ENCODE measurements at places on chromosomes 5 and 9.

GRCh38 chr5:168822745-168823281, 243.6 kb upstream of the PANK3 start:
- DNase-seq, result no peak

DNA sequence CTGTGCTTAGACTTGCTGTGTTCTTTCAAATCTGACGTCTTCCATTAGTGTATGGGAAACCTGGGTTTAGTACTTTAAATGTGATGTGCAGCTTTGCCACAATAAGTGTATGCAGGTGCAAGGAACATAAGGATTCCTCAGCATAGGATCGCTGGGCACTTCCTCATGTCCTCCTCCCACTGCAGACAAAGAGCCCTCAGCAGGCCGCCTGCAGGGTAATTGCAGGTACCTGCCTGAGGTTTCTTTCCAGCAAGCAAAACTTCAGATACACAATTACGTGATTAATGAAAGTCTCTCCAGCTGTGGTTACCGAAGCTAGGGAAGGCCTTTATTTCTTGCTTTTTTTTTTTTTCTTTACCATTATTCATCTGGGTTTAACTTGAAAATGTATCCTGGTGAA, 233.1 kb downstream of the RFK start:
- no peak for DNase-seq

DNA sequence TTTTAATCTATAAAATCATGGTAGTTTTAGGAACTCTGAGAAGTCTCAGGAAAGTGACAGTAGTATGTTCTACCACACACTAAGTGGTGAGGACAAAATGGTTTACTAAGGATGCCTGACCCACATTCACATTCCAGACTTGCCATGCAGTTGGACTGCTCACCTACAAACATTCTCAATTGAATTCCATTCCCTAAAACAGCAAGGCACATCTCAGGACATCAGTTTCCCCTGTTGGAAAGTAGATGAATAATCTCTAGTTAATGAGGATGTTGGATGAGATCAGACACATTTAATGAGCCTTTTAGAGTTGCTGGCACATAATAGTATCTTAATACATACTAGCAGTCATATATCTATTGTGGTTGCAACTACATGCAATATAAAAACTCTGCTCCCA, 76.6 kb downstream of the ZNF618 start:
- DNase-seq, result no peak

DNA sequence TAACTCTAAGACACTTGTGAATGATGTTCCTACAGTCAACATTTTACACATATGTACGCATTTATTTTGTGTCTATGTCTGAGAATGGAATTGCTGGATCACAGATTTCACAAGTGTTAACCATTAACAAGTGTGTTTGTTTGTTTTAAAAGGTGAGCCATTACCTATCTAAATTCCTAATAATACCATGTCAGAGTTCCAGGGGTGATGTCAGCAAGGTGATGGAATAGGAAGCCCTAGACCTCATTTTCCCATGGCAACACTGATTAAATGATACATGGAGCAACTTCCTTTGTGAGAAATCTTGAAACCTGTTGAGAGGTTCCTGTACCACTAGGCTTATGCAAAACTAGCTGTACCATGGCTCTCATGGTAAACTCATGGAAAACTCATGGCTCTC, 309.7 kb downstream of the CYLC2 start:
- DNase-seq, result no peak

DNA sequence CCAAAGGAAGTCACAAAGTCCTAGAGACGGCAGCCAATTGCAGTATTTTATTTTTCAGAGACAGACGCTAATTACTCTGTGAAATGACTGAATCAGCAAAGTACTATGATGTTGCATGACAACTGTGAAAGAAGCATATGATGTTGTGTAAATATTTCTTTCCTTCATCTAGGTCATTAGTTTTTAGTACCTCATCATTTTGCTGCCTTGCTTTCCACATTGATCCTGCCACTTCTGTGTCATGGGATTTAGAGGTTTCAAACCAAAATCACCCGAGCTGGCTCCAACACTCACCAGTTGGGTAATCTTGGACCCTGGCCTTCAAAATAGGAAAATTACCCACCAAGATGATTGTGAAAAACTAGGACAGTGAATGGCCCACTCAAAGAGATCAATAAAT, 585.2 kb downstream of the ACTL7B start:
- DNase-seq, result no peak

DNA sequence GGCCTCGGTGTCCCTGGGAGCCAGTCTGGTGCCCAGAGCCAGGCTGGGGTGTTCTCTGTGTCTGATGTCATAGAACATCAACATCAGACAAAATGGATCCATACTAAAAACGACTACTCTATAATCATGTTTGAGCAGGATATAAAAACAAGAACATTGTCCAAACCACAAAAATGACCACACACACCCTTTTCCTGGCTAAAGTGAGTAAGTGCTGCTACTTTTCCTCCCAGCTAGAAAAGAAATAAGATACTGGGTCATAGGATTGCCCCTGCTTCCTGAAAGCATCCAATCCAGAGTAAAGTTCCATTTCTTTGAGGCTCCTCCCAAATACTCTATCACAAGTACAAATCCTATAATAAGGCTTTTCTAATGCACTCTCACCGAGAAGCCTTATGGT, 19.7 kb upstream of the TRAF1 start:
- no peak for DNase-seq

GRCh38 chr5:170336065-170336464, 38.5 kb upstream of the LCP2 start:
- no peak for DNase-seq

DNA sequence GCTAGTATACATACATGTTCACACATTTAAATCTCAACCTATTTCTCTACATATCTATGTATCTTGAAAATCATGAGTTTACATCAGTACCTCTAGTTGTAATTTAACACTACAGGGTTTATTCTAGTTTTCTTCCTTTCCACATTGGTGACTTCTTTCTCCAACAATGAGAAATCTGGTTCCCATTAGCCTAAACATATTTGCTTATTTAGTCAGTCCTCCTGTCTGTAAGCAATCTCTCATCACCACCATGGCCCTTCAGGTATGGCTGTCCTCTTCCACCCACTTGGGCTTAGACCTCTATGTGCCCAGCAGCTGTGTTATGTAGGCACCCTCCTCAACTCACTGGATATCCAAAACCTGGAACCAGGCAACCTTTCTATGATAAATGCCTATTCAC, 8.0 kb upstream of the SPATA31D1 start:
- no peak for DNase-seq

DNA sequence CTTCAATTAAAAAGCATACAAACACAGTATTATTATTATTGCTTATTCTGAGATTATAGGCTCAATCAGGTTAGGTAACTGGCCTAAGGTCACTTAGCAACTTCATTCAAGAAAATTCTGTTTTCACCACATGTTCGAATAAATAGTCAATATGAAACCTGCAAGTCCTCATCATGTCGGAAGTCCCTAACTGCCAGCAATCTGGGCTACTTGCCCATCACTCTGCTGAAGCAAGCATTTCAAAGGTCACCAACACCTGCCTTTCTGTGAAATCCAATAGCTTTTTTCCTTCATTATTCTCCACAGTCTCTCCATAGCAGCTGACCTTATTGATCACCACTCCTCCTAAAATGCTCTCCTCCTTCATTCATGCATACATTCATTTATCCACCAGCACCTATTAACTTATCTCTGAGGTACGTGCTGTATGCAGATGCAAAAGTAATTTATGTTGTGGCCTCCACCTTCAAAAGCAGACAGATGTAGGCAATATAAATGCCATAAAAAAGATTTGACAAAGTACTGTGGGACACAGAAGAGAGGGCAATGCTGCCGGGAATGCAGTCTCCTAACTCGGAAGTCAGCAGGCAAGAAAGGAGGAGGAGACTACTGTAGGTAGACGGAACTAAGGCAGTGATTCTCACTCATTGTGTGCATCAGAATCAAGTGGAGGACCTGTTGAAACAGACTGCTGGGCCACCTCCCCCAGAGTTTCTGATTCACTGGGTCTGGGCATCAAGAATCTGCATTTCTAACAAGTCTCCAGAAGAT, 310.9 kb downstream of the BNC2 start:
- no peak for DNase-seq

GRCh38 chr5:40453689-40454088, 226.0 kb upstream of the PTGER4 start:
- DNase-seq, result no peak

All from AG04449 (cell line).